ENCODE measurements at places on chromosomes 12 and 14. TPM values are rescaled to one million over a fixed set of nuclear protein-coding genes. Genes with fewer than 3 reads are reported as not detected.

GRCh38 chr12:51323966-51324895 is at the start of gene BIN2:
Gene BIN2, minus strand, starts transcription at chr12:51324174. Its CDS starts 72 bp downstream, at chr12:51324102.
- DNase-seq, result no peak

DNA sequence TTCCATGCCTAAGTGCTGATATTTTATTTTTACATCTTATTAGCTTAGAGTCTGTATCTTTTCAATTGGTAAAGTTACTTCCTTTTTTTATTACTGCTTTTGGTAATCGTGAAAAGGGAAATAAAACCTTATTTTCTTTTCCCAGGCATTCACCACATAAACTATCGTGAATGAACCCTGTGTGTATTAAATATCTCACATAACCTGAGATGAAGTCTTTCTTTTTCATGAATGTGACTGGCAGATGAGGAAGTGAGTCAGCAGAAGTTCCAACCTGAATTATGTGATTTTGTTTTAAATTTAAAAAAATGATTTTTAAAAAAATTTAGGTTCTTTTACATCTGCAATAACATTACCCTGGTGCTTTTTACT is 26.0 kb downstream of the MYBPC1 start:
- DNase-seq, result no peak

DNA sequence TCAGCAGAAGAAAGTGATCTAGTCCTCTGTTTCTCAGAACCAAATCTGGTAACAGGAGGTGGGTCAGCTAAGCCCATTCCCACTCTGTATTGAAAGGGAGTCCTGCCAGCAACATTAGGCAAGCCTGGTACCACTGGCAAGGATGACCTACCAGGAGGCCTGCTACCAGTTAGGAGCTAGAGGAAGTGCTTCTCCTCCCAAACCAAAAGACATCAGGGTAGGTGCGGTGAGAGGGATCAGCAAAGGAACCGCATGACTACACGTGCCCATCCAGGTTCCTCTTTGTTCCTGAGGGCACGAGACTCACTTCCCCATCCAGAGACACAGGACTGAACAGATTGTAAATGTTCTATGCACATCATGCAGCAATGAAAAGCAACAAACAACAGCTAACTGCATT is 2.8 kb downstream of the KLRC4 start:
- DNase-seq, result no peak

DNA sequence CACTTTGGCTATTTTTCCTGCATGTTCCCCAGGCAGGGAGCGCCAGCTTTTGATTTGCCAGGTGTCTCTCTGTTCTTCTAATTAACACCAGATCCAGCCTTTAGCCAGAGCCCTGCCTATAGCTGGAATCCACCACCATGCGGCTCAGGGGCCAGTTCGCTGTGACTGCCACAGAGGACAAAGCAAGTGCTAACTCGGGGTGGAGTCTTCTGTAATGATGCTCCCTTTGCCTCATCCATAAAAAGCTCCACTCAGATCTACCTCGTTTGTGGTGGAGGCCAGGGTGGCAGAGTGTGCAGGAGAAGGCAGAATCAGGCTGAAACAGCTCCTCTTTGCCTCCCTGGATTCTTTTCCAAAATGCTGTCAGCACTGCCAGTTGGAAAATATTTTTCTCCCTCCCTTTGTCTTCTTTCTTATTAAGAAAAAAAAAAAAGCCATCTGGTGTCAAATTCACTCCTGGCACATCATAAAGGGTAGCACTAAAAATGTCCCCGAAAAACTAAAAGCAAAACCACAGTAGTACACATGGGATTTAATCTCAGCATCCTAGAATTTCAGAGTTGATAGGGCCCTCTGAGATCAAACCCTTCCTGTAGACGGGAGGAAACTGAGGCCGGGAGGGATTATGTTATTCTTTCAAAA is 18.0 kb upstream of the CTDSP2 start:
- DNase-seq, result no peak

DNA sequence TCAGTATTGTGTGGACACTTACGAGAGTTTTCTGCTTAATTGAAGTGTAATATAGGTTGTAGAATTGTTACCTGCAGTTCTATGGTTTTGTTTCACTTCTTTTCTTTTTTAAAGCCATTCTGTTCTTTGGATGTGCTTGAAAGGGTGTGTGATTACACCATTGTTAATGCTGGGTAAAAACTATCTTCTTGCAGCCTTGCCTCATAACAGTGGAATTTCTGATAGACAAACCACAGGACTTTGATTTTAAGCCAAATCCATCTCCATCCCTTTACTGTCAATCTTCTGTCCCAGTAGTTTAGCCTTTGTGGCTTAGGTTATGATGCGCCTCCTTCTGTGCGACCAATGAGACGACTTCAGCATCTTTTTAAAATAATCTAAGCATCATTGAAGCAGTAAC is 182.3 kb downstream of the PELI2 start:
- DNase-seq, result peak; percentile 25

DNA sequence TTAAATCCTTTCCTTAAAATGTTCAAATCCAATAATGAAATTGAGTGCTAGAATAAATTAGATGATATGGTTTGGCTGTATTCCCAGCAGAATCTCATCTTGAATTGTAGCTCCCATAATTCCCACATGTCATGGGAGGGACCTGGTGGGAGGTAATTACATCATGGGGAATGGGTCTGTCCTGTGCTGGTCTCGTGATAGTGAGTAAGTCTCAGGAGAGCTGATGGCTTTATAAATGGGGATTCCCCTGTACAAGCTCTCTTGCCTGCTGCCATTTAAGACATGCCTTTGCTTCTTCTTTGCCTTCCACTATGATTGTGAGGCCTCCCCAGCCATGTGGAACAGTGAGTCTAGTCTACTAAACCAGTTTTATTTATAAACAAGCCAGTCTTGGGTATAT is 508.5 kb downstream of the ETNK1 start:
- DNase-seq, result no peak

DNA sequence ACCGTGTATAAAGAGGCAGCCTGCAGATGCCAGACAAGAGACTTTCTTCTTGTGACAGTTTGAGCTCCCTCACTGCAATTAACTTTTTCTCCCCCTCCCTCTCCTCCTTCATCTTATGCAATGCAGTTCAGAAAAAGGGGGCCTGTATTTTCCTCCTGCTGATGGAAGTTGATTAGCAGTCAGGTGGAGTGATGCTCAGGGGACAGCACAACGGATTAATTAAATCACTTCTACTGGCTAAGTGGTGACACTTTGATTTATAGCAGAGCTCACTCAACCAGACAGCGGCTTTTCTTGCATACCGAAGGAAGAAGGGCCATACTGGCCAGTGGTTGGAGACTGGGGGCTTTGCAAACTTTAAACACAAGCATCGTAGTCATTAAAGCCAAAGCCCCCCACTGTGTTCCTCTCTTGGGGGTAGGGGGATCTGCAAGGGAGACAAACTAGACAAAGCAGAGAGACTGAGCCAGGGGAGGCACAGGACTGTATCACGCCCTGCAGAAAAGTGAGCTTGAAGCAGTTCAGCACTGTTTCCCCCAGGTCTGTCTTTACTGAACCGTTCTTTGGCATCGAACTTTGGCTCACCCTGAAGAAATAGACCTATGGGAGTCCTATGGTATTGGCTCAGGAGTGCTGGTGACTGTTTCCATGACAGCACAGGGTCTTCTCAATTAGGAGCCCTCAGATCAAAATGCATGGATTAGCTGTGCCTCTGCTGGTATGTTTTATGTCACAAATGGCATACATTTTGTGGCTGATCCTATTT is 47.7 kb downstream of the SPRING1 start:
- DNase-seq, result no peak

GRCh38 chr14:53156238-53156637 is 3.1 kb upstream of the DDHD1 start:
- no peak for DNase-seq

DNA sequence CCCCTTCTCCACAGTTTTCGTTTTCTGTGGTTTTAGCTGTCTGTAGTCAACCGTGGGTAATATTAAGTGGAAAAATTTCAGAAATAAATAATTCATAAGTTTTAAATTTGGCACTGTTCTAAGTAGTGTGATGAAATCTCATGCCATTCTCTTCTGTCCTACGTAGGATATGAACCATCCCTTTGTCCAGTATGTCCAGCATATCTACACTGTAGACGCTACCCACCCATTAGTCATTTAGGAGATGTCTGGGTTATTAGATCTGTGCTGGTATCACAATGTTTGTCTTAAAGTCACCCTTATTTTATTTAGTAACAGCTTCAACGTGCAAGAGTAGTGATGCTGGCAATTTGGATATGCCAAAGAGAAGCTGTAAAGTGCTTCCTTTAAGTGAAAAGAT is 44.7 kb downstream of the ATF7IP start:
- no peak for DNase-seq

The ADSS1 gene
- total RNA-seq, result 2.8 TPM

The YBX3 gene
- total RNA-seq, result 135 TPM

The MTA1 gene
- total RNA-seq, result 78.4 TPM

The EPYC gene
- not detected for total RNA-seq
